Fibroblast of skin of right quadriceps (primary cell): ENCODE measurements at places on chromosomes 3 and 15.

DNA sequence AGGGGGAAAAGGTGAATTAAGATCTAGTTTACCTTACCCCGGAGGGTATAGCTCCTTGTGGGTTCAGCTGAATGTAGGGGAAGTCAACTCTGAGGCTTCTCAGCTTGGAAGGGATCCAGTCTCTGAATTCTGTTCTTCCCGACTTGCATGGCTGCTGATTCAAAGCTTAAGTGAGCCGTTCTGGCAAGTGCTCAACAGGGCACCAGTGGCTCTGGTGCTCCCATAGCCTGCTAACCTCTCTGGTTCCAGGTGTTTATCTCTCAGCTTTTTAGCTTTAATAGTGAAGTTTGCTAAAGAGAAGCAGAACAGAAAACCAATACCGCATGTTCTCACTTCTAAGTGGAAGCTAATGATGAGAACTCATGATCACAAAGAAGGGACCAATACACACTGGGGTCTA, 46.3 kb upstream of the RBP1 start:
- DNase-seq: no peak

DNA sequence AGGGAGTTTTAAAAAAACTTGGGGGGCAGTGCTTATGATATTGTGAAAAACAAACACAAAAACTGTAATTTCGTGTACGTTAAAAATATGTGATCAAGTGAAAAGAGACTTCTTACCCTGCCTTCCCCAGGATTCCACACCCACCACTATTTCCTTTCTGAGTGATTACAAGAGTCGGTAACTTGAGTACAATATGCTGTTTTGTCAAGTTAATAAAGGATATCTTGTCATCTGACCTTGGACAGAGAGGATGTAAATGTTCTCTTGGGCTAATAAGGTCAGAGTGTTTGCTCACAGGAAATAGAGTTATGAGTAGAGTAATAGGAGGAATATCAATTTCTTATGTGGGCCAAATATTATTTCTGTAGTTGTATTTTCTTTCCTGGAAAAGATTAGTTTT, 68.1 kb downstream of the NOX5 start:
- no peak for DNase-seq

DNA sequence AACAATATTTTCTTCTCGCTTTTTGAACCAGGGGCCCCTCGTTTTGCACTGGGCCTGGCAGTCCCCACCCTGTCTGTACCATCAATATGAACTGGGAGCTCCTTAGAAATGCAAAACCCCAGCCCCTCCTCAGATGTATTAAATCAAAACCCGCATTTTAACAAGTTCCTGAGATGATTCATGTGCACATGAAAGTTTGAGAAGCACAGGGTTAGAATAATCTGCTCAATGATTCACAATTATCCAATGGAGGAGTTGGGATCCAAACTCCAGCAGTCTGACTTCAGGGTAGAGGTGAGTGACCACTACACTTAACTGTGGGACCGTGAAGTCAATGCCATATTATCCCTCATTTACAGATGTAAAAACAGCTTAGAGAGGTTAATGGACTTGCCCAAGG, 256.4 kb downstream of the IGSF11 start:
- DNase-seq: no peak

DNA sequence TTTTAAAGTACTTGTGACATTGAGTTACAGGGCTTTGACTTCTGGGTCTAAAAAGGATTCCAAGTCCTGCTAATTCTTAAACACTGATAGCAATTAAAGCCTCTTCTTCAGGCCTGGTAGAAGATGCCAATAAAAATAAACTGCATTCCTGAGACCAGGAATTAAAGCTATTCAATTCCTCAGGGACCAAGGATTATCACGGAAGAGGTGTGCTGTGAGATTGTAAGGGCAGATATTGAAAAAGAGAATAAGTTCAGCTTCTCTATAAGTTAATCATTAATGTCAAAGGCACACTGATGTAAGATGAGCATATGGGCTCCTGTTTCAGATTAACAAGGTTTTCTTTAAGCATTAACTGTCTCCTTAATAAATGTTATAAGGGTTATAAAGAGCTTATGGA, 611.3 kb downstream of the SI start:
- DNase-seq: peak; percentile 38

GRCh38 chr3:187902936-187903335, 157.7 kb upstream of the BCL6 start:
- DNase-seq: no peak

GRCh38 chr3:17384567-17385296, 357.7 kb downstream of the TBC1D5 start:
- DNase-seq: peak; percentile 3

DNA sequence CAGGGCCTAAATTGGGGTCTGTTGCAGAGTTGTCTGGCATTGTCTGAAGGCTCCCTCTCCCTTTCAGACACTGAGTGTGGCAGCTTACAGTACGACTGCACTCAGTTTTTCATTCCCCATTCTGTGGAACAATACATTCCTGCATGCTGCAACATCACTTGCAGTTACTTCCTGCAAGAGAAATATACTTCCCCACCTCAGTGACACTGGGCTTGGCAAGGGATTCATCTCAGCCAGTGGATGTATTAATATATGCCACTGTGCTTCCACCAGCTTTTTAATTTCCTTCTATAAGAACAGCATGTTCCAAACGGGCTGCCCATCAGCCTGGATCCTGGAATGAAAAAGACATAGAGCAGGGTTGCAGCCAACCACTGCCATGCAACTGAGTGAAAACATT, 23.1 kb downstream of the B3GALNT1 start:
- DNase-seq: no peak

- DNase-seq: no peak
These were observed 11.8 kb upstream of the ARL8B start for GRCh38 chr3:5110337-5110736.

- no peak for DNase-seq
These were observed 90.7 kb downstream of the RTP4 start for GRCh38 chr3:187458921-187459320.

DNA sequence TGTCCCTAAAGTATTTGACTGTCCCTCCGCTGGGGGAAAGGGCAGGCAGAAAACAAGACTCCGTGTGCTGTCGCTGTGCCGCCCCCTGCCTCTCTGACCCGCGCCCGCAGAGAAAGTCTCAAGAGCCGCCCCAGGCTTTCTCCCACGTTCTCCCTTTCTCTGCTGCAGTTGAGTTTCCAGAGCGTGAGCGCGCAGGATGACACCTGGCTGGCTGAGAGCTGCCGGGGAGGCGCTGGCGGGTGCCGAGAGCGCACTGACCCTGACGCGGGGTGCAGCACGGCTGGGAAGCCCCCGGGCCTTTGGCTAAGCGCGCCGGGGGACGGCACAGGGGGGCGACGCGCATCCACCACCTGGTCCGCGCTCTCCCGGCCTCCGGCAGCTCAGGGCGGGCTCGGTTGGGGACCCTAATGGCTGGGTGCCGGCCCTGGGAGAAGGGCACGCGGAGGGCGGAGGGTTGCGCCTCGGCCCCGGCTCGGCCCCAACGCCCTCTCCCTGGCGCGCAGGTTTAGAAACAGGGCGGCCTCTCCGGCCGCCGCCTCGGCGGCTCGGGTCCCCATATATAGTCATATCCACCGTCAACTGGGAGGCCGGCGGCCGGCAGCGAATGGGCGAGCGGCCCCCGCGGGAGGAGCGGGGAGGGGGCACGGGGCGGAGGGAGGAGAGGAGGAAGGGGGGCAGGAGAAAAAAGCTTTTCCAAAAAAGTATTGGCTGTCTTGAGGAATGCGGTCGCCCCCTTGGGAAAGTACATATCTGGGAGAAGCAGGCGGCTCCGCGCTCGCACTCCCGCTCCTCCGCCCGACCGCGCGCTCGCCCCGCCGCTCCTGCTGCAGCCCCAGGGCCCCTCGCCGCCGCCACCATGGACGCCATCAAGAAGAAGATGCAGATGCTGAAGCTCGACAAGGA, at the start of gene TPM1:
TPM1 (plus strand) TSS at position 774 of the 903 bp plus-strand sequence; CDS start at position 857, 83 bp downstream.
- DNase-seq: peak; percentile 97

GRCh38 chr3:135992072-135992471, 26.5 kb downstream of the PPP2R3A start:
- DNase-seq: peak; percentile 82

DNA sequence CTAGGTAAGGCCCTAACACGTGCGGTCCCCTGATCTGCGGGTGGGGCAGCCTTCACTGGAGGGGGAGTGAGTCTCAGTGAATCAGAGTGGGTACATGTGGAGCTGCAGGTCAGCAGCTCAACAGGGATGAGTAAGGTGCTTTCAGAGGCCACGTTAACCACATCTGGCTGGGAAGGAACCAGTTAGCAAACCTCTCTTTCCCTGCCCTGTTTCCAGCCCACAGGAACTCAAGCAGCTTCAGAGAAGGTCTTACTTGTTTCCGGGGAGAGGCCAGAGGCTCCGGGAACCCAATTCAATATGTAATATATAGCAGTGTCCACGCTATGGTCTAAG, 175.3 kb downstream of the XXYLT1 start:
- DNase-seq: no peak

- DNase-seq: peak; percentile 46
These were observed 122.2 kb downstream of the SYNPR start for GRCh38 chr3:63400246-63400860.

DNA sequence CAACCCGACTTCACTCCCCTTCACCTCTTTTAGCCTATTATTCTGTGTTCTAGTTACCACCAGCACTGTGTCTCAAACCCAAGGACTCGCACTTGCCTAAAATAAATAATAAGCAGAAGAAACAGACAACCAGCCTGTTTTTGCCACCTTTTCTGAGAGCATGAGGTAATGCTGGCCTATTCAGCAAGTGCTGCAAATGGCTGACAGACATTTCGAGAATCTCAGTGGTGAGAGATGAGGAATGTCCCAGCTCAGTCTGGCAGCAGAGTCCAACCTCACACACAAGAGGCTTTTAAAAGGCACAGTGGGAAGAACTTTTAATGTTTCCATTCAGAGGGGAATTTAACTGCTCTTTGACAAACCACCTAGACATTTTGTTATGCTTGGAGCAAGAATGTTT, 143.3 kb upstream of the GMNC start:
- DNase-seq: no peak

GRCh38 chr3:167705840-167706239, 28.9 kb downstream of the PDCD10 start:
- DNase-seq: no peak

- no peak for DNase-seq
These were observed 4.8 kb downstream of the LYSMD2 start for GRCh38 chr15:51732646-51733045.

- DNase-seq: no peak
These were observed 147.5 kb upstream of the THBS1 start for GRCh38 chr15:39433376-39433775.

DNA sequence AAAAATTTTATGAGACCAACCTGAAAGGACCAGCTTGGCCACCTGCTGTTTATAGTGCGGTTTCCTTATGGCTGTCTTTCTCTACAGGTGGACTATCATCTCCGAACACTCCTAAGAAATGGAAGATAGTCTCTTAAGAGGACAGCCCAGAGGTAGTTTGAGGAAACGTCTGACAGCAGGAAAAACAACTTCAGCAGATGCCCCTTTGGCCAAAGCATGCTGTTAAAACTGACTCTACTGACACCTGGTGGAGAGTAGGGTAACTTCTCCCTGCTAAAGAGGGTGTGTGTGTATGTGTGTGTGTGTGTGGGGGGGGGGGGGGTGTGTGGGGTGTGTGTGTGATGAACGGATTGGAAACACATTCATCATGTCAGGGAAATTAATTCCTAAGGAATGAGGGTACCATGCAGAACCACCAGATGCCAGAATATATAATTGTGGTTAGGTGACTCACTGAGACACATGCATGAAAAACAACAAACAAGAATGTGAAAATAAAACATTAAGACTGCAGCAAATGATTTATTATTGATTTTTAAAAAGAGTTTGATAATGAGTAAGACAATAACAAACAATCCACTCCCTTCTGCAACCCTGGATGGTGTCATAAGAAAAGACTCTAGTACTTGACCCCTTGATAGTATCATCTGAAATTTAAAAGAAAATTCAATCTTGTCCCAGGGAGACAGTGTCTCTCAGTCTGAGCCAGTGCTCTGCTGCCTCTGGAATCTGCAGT, 256.5 kb downstream of the THRB start:
- peak; percentile 98 for DNase-seq
